Activated T-helper 2 cell treated with anti-CD3 and anti-CD28 coated beads, Interferon-gamma antibody, Interleukin-2, Interleukin-4, amounts not matched to agents 10 μg/mL and 5 μg/mL and 100 μg/mL, durations not matched to agents 14 hours and 24 hours and 36 hours (primary cell): ENCODE measurements at places on chromosomes 3 and 15.
A peak's percentile ranks its signal among the peaks of the same experiment; 100 is the strongest.

GRCh38 chr3:128459461-128459820 lies 7.2 kb downstream of the DNAJB8 start:
- no peak for DNase-seq

DNA sequence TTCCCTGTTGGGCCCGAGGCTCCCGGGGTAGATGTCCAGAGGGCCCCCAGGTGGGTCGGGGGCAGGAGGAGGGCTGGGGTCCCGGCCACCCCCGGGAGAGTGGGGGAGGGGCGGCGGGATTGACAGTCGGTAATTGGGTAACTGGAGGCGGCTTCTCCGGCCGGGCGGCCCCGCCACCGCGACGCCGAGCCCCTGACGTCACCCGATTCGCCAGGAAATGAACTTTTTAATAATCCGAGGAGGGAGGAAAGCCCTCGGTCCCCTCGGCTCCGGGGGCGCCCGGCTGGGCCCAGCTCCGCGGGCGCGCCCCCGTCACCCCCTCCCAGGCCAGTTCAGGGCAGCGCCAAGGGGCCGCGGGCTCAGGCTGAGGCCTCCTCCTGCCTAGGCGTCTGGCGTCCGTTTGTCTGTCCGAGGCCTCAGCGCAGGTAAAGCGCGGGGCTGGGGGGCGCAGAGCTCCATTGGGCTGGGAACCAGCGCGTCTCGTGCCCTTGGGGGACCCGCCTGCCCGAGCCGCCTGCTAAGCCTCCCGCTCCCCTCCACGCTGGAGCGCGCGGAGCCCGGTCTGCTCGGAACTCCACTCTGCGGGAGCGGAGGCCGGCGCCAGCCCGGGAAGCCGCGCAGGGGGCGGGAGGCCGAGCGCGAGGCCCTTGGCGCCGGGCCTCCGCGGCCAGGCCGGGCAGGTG lies 3.9 kb downstream of the GATA2 start:
- peak; percentile 20 for DNase-seq

GRCh38 chr3:127445581-127446343 lies 144.8 kb downstream of the TPRA1 start:
- DNase-seq, result no peak

DNA sequence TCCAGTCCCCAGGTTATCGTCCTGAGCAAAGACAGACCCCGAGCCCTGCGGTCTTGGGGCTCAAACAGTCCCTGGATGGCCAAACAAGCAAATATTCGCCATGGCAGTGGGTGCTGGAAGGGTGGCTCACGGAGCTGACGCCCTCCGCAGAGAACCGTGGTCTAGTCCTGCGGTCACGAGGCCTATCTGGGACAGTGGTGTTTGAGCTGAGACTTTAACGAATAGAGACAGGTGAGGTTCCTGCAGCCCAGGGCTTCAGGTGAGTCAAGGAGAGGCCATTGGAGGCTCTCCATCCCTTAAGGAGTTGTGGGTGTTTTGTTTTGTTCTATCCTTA lies 399 bp upstream of the SUCLG2 start:
- no peak for DNase-seq

GRCh38 chr15:85455891-85456290 lies 75.5 kb downstream of the AKAP13 start:
- DNase-seq, result no peak

- DNase-seq, result no peak
Observed at GRCh38 chr3:130383424-130383823, 38.0 kb downstream of the COL6A5 start.
